ENCODE measurements at places on chromosomes 3 and 15. TPM values are rescaled to one million over a fixed set of nuclear protein-coding genes. Genes with fewer than 3 reads are reported as not detected.

- DNase-seq, result no peak
- H3K4me1 ChIP-seq, result no peaks in the 10 kb centered on the region
- no peaks in the 10 kb centered on the region for H3K27me3 ChIP-seq
- no peak overlapping the region for H3K4me3 ChIP-seq
- peak overlapping the region; percentile 25 for H3K27ac ChIP-seq
- H3K36me3 ChIP-seq, result no peaks in the 10 kb centered on the region
Measured at GRCh38 chr3:151169262-151169947, 33.6 kb downstream of the GPR171 start.

DNA sequence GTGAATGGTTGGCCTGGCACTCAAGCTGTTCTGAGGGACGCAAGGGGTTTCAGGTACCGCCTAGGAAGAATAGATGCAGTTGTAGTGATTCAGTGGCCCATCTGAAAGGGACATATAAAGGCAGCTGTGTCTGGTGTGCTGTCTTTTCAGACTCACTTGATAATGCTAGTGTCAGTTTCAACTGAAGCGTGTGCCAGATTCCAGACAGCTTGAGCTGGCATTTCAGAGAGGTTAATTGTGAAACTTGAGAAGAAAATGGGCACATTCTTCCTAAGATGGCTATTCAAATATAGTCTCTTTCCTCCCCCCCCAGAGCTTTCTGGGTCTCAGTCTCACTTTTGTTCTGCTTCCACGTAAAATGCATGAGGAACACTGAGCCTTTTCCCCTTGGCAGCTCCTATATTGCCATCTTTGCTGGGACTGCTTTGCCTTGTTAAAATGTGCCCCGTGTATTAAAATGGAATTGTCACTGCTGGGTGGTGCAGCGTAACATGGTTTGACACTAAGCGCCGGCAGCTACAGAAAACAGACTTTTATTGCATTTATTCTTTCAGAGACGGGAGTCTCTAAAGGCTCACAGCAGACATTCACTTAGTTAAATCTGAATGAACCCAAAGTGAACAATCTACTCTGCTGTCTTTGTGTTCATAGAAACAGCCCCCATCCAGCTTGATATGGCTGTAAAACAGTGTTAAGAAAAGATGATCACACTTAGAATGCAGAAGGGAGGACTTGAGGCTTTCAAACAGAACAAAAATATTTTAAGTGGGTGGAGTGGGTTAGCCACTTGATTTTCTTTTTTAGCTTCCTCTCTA is 478.7 kb downstream of the RBMS3 start:
- no peak for DNase-seq
- H3K36me3 ChIP-seq, result no peaks in the 10 kb centered on the region

ETV5 gene
- total RNA-seq, result 3.1 TPM

GRCh38 chr15:58873267-58873666 is 60.2 kb downstream of the SLTM start:
- H3K27ac ChIP-seq, result no peak overlapping the region
- H3K36me3 ChIP-seq, result no peaks in the 10 kb centered on the region
- no peak for DNase-seq
- no peak overlapping the region for H3K4me3 ChIP-seq
- H3K4me1 ChIP-seq, result no peaks in the 10 kb centered on the region

DNA sequence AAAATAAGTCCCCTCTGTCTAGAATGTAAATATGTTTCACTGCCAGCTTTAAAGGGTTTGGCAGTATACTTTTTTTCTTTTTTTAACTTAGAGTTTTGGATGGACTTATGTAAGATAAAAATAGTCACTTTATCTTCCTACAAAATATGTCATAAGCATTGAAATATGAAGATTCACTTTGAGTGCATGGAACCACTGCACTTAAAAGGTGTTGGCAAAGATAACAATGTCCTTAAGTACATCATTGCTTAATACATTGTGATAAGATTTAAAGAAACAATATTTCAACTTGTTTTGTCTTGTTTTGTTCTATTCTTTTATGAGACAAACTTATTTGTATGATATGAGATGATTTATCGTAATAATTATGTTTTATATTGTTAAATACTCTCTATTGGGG is 66.3 kb upstream of the NAALADL2 start:
- DNase-seq, result no peak
- H3K27me3 ChIP-seq, result no peaks in the 10 kb centered on the region
- no peaks in the 10 kb centered on the region for H3K36me3 ChIP-seq
- H3K27ac ChIP-seq, result no peak overlapping the region
- H3K4me3 ChIP-seq, result no peak overlapping the region
- H3K4me1 ChIP-seq, result no peaks in the 10 kb centered on the region

LDHAL6B gene
- not detected for total RNA-seq

DNA sequence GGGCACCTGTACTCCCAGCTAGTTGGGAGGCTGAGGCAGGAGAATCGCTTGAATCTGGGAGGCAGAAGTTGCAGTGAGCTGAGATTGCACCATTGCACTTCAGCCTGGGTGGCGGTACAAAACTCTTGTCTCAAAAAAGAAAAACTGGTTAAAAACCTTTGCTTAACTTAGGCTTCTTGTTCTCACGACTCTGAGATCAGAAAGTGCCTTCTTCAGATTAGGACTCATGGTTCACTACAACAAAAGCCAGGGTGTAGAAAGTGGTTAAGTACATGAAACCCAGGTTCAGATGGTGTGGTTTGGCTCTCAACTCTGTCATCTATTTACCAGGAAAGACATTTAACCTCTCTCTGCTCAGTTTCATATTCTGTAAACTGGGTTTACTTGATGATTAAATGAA is 168.4 kb downstream of the TUSC7 start:
- H3K27me3 ChIP-seq, result no peaks in the 10 kb centered on the region
- no peak for DNase-seq
- H3K4me1 ChIP-seq, result no peaks in the 10 kb centered on the region
- no peaks in the 10 kb centered on the region for H3K36me3 ChIP-seq
- H3K27ac ChIP-seq, result no peak overlapping the region
- H3K4me3 ChIP-seq, result no peak overlapping the region

DNA sequence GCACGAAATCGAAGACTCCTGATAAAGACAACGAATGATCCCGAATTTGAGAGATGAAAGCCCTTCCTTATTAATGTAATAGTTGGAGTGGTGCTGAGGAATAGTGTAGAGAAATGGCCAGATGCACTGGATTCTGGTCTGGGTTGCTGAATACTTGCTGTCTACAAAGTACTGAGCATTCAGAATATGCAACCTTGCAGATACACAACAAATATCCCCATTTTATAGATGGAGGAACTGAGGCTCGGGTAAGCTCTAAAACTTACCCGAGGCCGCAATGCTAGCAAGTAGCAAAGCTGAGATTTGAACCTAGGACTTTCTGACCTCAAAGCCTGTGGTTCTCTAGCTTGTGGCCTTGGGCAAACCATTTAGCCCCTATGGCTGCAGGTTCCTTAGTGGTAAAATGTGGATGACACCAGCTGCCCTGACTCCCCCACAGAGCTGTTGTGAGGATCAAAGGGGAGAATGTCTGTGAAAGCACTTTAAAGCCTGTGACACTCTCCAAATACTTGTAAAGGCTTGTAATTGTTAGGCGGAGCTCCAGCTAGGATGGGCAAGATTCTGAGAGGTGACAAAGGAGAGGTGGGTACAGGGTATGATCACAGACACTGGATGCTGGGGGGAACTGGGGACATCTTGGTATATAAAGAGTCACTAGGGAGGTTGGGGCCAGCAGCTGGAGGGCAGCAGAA is 39.8 kb downstream of the FOXB1 start:
- H3K27ac ChIP-seq, result no peak overlapping the region
- no peak for DNase-seq
- no peaks in the 10 kb centered on the region for H3K27me3 ChIP-seq
- no peaks in the 10 kb centered on the region for H3K36me3 ChIP-seq
- no peak overlapping the region for H3K4me3 ChIP-seq

DNA sequence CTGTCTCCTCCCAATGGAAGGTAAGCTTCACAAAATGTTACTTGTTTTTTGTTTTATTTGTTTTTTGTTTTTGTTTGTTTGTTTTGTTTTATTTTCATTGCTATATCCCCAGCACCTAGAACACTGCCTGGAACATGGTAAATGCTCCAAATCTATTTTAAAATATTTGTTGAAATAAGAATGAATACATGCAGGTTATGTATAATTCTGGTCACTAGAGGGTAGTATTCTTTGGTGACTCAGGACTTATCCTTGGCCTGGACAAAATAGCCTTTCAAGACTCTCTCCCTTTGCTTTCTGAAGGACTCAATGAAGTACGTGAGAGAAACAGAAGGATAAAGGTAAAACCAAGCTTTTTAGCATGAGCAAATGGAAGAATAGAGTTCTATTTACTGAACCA is 46.9 kb upstream of the PPP2R3A start:
- no peak overlapping the region for H3K4me3 ChIP-seq
- no peaks in the 10 kb centered on the region for H3K36me3 ChIP-seq
- H3K4me1 ChIP-seq, result no peaks in the 10 kb centered on the region
- no peaks in the 10 kb centered on the region for H3K27me3 ChIP-seq

DNA sequence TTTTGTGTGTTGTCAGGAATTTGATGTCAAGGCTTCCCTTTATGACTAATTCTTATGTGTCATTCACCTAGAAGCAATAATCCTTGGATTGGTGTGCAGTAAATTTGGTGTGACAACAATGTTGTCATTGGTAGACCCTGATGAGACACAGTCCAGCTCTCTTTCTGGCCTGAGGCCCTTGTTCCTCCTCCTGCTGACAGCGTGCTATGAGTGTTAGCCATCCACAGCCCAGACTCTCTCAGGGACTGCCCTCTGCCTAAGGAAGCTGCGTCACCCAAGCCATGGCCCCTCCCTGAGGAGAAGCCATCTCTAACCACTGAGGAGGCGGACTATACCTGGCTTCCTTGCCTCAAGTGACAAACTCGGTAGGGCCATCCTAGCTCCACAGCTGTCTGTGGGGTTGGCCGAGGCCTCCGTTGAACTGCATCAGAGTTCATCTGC is 13.3 kb upstream of the TM4SF1 start:
- H3K4me1 ChIP-seq, result peaks cover 14% of the 10 kb centered on the region
- no peak overlapping the region for H3K4me3 ChIP-seq
- H3K27ac ChIP-seq, result no peak overlapping the region

- no peak overlapping the region for H3K27ac ChIP-seq
- H3K36me3 ChIP-seq, result no peaks in the 10 kb centered on the region
- H3K4me3 ChIP-seq, result no peak overlapping the region
- no peak for DNase-seq
Measured at GRCh38 chr15:40297356-40297755, 10.4 kb downstream of the PLCB2 start.

GRCh38 chr3:47251689-47252088 is 30.9 kb downstream of the KIF9 start:
- no peaks in the 10 kb centered on the region for H3K27me3 ChIP-seq
- no peak for DNase-seq
- no peaks in the 10 kb centered on the region for H3K4me1 ChIP-seq
- no peak overlapping the region for H3K27ac ChIP-seq
- H3K4me3 ChIP-seq, result no peak overlapping the region

GHRL gene
- total RNA-seq, result 1.1 TPM

DNA sequence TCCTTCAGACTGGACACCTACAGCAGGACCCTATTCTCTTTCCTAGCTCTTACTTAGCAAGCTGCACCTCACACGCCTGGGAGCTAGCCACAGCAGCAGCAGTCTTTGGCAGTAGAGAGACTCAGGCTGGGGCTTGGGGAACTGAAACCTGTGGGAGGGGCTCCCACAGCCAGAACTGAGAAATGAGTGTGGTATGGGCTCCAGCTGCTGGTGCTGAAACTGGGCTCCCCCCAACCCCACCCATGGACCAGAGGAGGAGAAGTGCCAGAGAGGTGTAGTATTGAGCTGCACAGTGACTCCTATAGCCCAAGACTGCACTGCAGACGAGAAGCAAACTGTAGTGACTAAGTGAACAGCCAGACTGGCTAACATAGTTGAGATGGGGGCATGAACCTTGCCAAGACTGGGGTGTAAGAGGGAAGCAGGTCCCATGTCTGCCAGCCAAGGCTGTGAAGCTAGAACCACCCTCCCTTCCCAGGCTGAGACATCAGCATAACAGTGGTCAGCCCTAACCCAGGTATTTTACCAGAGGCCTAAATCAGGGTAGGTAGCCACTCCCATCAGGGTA is 62.5 kb downstream of the MYO5A start:
- peak overlapping the region; percentile 15 for H3K27ac ChIP-seq
- no peaks in the 10 kb centered on the region for H3K27me3 ChIP-seq

- peak; percentile 41 for DNase-seq
- no peaks in the 10 kb centered on the region for H3K27me3 ChIP-seq
- no peaks in the 10 kb centered on the region for H3K4me1 ChIP-seq
- no peak overlapping the region for H3K27ac ChIP-seq
- H3K4me3 ChIP-seq, result no peak overlapping the region
Measured at GRCh38 chr3:52498137-52499054, 3.3 kb downstream of the STAB1 start.

DNA sequence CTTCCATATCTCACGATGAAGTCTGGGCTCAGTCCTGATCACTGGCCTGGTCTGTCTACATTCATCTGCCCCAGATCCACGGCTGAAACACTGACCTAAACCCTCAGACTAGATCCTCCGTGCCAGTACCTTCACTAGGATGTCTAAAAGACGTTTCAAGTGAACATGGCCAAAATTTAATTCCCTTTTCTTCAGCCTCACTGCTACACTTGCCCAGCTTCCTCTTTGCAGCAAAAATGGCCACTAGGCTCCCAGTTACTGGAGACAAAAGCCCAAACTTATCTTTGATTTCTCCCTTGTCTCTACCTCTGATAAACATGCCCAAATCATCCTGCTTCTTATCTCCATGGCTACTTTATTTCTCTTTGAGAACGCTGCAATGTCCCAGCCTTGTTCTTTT is 1.7 kb downstream of the RASSF1 start:
- H3K4me3 ChIP-seq, result no peak overlapping the region
- H3K36me3 ChIP-seq, result no peaks in the 10 kb centered on the region
- H3K4me1 ChIP-seq, result peaks cover 13% of the 10 kb centered on the region

DNA sequence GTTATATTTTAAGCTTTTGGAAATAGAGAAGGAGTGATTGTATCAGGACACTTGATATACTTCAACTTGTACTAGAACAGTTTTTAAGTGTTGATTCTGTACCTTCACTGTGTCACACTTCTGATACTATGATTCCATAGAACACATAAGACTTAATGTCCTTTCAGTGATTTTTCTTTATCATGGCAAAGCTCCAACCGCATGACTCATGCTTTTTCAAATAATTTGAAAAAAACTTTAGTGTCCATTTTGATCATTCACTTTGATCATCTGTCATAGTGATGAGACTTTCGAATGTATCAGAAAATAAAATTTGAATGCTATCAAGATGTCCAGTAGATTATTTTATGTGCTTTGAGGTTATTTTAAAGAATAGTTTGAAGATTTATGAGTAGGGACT is 32.0 kb downstream of the AP4E1 start:
- no peak for DNase-seq
- no peaks in the 10 kb centered on the region for H3K4me1 ChIP-seq
- H3K4me3 ChIP-seq, result no peak overlapping the region
- H3K27ac ChIP-seq, result no peak overlapping the region
- no peaks in the 10 kb centered on the region for H3K36me3 ChIP-seq

- H3K27ac ChIP-seq, result no peak overlapping the region
- H3K27me3 ChIP-seq, result no peaks in the 10 kb centered on the region
- H3K4me1 ChIP-seq, result no peaks in the 10 kb centered on the region
- H3K36me3 ChIP-seq, result no peaks in the 10 kb centered on the region
- no peak overlapping the region for H3K4me3 ChIP-seq
Measured at GRCh38 chr3:120780977-120781376, 38.4 kb downstream of the GTF2E1 start.

SSR3 gene
- 134 TPM for total RNA-seq

FMN1 gene
- 23.5 TPM for total RNA-seq
